ENCODE measurements at places on chromosomes 3 and 15.
A peak's percentile ranks its signal among the peaks of the same experiment; 100 is the strongest.

DNA sequence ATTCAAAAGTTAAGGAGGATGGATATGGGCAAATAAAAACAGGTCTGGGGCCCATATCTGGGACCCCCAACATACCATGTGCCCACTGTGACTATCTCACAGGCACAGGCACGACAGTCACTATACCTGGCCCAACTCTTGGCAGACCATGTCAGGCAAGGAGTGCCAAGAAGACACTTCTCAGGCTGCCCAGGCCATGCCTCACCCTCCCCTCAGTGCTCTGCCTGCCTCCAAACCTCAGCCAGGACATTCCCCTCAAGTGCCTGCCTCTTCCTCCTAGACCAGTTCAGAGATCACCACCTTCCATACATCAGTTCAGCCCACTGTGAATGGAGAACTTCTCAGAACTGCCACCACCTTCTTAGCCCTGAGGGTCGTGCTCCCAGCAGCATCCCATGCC, 4.4 kb upstream of the SEMA7A start:
- no peak for DNase-seq

DNA sequence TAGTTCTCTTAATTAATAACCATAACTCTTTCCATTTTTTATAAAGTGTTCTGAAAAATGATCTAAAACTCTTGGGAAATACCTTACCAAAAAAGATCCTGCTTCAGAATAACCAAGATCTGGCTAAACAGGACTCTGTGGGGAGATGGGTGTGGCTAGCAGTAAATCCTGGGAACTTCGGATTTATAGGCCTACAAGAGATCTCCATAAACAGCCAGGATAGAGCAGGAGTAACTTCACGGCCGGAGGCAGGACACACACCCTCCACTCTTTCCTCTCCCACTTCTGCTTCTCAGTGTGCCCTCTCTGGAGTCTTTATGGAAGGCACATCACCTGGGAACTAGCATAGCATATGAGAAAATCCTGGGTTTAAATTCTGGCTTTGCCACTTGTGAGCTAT, 309.4 kb upstream of the SOX2 start:
- no peak for DNase-seq

- DNase-seq, result no peak
These were observed 194.0 kb upstream of the SLITRK3 start for GRCh38 chr3:165390166-165390565.

- no peak for DNase-seq
These were observed 76.8 kb downstream of the TNIK start for GRCh38 chr3:171383206-171384018.

DNA sequence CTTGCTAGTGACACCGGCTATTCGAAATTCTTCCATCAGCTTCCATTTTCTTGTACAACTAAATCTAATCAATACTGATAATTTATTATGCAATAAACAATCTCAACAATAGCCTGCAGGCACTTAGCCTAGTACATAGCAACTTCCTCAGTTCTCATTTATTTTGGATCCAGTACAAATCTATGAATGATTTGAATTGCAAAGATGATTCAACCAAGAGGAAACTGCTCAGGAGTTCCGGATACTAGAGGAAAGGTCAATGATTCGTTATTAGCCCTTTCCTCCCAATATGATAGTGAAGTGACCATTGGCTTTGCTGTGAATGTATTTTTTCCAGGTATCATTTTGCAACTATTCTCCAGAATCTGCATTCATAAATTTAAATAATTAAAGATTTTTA, 827.0 kb downstream of the CADM2 start:
- DNase-seq, result no peak

- DNase-seq, result no peak
These were observed 152.2 kb downstream of the ALCAM start for GRCh38 chr3:105518806-105519418.

DNA sequence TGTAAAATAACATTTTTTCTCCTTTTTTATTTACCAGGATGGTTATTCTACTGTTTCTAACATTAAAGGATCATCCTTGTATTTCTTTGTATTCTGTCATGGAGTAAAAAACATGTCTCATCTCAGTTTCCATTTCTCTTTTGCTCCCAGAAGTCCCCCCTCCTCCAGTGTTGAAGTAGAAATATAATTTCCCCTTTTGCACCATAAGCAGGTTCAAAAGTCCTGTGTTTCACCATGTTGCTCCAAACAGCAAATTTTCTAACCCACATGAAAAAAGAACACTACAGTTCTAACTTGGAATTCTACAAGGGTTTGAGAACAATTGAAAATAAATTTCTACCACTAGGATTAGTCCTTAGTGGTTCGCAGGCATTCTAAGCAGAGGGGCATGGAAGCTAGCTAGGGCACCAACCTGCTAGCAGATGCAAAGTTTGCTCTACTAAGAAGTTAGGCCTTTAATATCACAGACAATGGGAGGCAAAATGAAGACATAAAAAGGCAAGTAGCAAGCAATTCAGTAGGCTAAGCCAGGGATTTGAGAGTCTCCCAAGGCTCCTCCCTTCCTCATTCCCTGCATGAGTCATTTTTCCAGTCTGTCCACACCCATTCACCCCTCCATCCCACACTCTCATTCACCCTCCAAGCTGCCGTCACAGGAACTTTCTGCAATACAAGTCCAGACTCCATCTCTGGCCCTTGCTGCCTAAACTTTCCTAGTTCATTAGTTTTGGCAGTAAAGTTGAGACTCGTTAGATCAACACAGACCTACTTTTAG, 2.3 kb upstream of the MBNL1 start:
- peak; percentile 95 for DNase-seq

GRCh38 chr15:55627730-55628368, 39.7 kb upstream of the PYGO1 start:
- DNase-seq, result peak; percentile 83

GRCh38 chr3:150033721-150034120, 63.0 kb upstream of the PFN2 start:
- no peak for DNase-seq

DNA sequence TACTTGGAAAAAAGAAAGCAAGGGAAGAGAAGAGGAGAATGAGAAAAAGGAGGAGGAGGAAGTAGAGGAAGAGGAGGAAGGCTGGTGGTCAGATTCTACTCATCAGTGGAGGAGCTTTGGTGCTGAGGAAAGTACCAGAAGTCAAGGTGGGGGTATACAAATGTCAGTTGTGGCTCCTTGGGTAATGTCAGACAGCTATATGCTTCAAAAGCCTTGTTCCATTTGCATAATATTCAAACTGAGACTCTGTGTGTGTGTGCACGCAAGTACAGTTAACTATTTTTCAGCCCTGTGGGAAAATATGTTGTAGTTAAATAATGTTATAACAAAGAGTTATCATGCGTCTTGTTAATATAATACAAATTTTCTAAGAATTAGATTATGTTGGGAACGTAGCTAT, 609.7 kb downstream of the PDCD6IP start:
- DNase-seq, result no peak

DNA sequence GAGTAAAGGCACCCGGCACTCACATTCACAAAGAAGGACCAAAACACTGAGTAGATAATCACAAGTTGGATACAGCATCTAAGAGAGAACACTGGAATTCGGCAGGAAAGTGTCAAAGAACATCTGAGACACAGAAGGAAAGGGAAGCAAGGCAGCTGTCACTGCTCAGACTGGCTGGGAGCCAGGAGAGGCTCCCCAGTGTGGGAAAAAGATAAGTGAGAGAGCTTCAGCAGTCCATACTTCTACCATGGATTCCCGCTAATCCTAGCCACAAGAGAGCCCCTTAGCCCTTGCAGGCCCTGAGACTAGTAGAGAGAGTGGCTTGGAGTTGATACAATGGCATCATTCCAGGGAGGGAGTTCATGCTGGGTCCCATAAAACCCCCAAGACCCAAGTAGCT, 36.7 kb upstream of the CP start:
- DNase-seq, result no peak

Measured in MG63 (cell line).